ENCODE measurements at places on chromosomes 2 and 18.

DNA sequence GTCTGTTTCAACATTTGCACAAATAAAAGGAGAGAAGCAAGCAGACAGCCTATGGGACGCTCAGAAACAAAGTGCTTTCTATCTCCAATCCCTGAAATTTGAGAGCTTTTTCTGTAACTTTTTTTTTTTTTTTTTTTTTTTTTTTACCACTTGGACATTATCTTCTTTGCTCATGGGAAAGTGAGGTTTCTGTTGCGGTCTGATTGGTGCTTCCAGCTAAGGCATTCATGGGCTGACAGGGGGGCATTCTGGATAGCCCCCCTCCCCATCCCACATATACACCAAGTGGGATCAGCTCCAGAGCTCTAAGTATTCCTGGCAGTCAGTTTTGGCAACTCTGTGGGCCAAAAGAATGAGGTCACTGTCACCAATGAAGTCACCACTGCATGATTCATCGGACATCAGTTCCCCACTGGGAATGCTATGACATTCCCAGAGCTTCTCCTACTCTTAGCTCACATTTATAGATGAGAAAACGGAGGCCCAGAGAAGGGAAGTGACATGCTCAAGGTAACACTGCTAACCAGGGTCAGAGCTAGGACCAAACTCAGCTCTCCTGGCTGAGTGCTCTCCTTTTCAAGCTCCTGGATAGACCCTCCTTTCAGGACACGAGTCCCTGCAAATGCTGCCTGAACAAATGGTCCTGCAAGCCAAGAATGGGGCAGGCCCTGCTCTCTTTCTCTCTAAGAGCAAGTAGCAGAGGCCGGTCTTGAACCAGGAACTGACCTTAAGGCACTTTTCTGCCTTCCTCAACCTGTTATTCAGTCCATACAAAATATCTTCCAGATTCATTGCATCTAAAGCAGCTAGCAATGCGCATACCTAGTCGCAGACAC, 61.3 kb downstream of the TMEM247 start:
- no peak for DNase-seq

GRCh38 chr18:71760541-71760940, 783.6 kb downstream of the CBLN2 start:
- DNase-seq: no peak

DNA sequence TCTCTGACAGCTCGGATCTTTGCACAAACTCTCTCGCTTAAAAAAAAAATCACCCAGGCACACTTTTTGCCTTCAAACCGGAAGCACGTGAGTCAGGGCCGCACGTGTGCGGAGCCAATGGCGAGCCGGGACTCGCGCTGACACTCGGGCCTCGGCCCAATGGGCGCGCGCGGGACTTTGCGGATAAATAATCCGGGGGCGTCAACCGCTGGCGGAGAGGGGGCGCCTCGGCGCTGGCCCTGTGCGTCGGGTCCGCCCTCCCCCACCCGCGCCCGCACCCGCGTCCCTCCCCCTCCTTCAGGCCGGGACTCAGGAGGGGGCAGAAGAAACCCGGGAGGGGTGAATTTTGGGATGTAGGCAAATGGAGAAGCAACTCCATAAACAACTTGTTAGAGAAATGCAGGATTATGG, 319 bp upstream of the EN1 start:
- no peak for DNase-seq

GRCh38 chr2:200863782-200864175, 679 bp downstream of the CLK1 start:
- DNase-seq: peak; percentile 25

DNA sequence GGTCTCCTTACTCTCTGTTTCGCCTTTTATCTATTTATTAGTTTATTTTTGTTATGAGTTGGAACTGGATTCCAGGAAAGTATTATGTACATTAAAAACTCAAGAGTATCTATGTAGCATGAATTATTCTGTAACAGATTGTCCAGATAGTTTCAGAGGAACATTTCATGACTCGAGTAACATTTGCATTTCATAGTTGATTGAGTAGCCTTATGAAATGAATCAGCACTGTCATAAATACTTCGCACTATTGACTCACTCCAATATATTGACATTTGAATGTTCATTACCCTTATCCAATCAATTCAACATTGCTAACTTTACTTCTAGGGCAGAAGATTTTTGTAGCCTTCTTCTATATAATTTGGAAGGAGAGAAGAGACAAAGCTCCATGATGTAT, 11.3 kb upstream of the VRK2 start:
- no peak for DNase-seq

- no peak for DNase-seq
Observed at GRCh38 chr18:36899289-36899688, 70.4 kb downstream of the KIAA1328 start.

- no peak for DNase-seq
Observed at GRCh38 chr2:74472945-74473258, 422 bp upstream of the MRPL53 start.
